ENCODE measurements at places on chromosomes 3 and 15. TPM values are rescaled to one million over a fixed set of nuclear protein-coding genes. Genes with fewer than 3 reads are reported as not detected.
A peak's percentile ranks its signal among the peaks of the same experiment; 100 is the strongest.

GRCh38 chr15:40366457-40367370 lies 8.7 kb downstream of the DISP2 start:
- DNase-seq, result no peak

DNA sequence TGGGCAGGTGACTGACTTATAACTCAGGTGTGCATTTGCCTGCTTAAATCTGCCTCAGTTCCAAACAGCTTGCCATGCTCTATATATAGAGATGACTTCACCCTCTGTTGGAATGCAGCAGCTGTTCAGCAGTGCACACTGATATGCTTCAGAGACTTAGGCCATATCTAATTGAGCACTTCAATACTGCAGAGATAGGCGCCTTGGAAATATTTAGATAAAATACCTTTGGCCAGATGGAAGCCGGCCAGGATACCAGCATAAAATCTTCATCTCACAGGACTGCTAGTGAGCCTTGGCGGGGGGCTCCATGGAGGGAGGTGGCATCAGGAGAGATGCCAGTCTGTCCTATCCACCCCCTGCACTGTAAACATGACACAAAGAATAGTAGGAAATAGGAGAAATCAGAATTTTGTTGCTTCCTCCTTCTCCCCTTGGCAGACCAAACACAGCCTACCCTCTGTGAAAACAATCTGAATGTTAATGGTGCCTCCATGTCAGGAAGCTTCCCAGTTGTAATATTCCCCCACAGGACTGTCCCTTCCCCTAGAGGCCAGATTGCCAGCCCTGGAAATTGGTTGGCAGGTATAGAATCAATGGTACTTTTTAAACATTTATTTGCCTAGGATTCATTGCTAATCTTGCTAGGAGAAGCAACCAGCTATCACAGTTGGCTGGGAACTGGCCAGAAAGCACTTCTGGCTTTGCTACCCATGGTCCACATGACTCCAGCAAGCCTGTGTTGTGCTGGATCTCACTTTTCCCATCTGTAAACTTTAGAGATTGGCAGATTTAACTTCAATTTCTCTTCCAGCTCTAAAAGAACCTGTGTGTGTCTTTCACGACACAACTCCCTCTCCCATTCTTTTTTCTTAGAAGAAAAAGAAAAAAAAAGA lies 215.5 kb upstream of the KCNMB2 start:
- peak; percentile 74 for DNase-seq

The PIK3CA gene
- 30.2 TPM for total RNA-seq

DNA sequence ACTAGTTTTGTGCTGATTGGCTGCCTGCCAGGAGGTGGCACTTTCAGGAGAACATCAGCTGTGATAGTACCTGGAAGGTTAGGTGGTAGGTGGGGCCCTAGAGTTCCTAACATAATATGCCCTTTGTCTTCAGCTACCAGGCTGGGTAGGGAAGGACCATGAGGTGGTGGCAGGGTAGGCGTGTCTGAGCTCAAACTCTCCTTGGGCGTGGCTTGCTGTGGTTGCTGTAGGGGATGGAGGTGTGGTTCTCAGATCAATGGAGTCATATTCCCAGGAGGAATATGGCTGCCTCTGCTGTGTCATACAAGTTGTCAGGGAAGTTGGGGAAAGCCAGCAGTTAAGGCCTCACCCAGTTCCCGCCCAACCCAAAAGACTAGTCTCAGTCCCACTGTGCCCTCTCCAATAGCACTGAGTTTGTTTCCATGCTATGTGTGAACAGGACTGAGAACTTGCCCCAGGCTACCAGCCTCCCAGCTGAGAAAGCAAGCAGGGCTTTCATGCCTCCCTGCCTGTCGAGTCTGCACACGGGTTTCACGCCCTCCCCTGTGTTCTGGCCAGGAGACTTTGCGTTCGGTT lies 107.7 kb downstream of the CHCHD4 start:
- no peak for DNase-seq

Data from fibroblast of villous mesenchyme (primary cell).